ENCODE measurements at places on chromosomes 2 and 18. TPM values are rescaled to one million over a fixed set of nuclear protein-coding genes. Genes with fewer than 3 reads are reported as not detected.

The VWC2L gene
- under 0.01 TPM for total RNA-seq

The HS1BP3 gene
- 49.5 TPM for total RNA-seq

The GKN2 gene
- not detected for total RNA-seq

The PHLPP1 gene
- total RNA-seq, result 6.6 TPM

The TFCP2L1 gene
- total RNA-seq, result under 0.01 TPM

The UGT1A4 gene
- not detected for total RNA-seq

Measured in uterine smooth muscle cell (primary cell).